ENCODE measurements at places on chromosomes 3 and 15.

GRCh38 chr3:148992635-148993255 is 1.4 kb downstream of the GYG1 start:
- no peak for DNase-seq

DNA sequence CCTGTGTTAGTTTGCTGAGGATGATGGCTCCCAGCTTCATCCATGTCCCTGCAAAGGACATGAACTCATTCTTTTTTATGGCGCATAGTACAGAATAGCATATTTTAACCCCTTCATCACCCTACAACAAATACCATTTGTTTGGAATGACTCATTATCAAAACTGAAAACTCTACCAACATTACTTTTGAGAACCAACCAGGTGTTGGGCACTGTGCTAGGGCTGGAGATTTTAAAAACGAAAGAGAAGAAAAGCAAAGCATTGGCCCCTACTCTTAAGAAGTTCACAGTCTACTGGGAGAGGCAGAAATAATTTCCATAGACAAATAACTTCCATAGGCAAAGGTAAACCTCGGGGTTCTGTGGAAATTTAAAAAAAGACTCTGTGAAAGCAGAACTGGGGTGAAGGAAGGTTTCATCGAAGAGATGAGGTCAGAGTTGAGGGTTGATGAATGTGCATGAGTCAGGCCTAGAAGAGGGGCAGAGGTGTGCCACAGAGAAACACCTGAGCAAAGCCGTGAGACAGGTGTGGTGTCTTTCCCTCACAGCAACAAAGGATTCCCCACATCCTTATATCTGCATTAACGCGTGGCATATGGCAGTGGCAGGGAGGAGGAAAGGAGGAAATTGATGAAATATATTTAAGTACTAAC is 51.0 kb downstream of the MCF2L2 start:
- DNase-seq, result no peak

- no peak for DNase-seq
These were observed 27.2 kb downstream of the AQR start for GRCh38 chr15:34942363-34942762.

GRCh38 chr15:40775007-40775406 is 5.2 kb downstream of the C15orf62 start:
- DNase-seq, result no peak

GRCh38 chr3:61853912-61854311 is 292.5 kb downstream of the PTPRG start:
- no peak for DNase-seq

DNA sequence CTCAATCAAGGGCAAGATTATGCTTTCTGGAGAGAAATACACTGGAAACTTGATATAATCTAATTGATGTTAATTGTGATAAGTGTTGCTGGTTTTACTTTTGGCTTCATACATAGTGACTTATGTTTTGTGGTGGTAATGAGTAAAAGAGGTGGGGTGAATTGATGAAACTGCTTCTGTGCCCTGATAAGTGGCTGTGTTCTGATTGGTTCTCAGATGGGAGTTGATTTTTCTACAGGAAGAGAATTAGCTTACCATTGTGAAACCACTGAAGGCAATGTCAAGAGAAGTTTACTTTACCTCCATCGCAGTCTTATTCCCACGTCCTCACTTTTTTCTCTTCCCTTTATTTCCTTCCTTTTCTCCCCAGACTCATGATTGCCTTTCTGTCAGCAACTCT is 23.8 kb downstream of the TMEM45A start:
- no peak for DNase-seq

DNA sequence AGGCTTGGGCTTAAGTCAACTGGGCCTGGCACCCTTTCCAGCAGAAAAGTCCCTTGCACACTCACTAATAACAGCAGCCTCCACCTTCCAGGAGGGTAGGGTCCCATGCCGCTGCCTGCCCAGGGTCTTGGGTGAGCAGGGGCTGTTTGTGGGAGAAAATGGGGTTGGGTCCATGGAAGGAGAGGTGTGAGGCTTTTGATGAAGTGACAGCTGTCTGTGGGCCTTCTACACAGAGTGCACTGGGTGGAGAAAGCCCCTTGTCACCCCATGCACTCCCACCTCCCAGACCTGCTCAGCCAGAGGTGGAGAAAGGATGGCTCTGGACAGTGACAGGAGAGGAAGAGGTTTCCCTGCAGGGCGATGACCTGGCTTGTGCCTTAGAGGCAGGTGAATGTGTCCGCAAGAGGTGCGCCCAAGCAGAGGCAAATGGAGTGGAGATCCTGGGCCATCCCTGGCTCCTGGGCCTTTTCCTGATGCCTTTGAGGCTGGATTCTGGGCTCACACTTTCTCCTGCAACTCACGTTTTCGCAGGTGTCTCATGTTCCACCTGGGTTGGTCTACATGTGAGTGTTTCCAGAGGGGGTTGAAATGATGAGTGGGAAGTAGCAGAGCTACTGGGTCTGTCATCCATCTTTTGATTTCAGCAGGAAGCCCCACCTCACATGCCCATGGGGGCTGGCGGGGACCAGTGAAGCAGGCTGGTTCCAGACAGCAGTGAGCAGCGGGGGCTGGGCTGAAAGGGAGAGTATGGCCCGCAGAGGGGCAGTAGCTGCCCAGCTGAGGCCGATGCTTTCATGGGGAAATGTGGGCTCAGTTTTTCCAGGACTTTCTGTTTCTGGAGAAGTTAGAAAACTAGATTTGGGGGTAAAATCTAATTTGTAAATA is 85.2 kb upstream of the PRR23E start:
- no peak for DNase-seq

DNA sequence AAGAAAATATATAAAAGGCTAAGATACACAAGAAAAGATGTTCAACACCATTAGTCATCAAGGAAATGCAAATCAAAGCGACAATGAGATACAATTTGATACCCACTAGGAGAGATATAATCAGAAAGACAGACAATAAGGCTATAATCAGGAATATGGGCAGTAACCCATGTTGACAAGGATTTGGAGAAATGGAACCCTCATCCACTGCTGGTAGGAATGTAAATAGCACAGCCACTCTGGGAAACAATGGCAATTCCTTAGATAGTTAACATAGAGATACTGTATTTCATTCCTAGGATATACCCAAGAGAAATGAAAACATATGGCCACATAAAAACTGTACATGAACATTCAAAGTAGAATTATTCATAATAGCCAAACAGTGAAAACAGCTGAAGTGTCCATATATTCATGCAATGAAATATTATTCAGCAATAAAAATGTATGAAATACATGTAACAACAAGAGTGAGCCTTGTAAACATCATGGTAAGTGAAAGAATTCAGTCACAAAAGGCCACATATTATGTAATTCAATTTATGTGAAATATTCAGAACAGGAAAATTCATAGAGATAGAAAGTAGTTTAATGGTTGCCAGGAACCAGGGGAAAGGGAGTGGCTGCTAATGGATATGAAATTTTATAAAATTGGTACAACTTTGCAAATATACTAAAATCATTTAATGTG is 18.2 kb upstream of the COL8A1 start:
- DNase-seq, result no peak

GRCh38 chr3:173659972-173660371 is 262.4 kb downstream of the NLGN1 start:
- DNase-seq, result no peak

DNA sequence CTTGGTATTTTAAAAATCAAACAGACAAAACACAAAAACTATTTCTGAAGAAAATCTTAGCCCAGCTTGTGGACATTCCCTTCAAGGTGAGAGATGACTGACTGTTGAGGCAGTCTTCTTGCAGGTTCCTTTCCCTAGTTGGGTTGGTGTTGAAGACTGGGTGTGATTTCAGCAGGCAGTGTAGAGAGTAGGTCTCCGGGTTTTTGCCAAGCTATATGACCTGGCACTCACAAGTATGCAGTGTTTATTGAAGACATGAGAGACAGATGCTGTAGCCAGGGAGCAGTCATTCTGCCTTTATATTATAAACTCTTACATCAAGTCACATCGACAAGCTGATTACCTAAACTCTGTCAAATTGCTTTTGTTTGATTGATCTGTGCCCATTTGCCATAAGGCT is 17.5 kb downstream of the SENP8 start:
- DNase-seq, result no peak

DNA sequence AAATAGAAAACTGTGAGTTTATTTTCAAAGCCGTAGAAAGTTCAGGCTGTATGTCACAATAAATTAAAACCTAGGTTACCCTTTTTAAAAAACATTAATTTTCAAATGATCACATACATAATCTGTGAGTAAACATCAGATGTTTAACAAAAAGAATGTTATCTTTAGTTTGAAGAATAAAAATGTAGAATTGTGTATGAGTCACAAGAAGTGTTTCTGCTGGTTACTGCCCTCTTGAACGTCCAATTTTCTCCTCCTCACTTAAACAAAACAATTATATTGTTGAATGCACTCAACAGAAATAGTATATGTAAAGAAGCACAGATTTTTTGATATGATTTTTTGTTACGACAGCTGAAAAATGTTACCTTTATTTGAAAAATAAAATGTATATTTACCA is 855.1 kb downstream of the ROBO1 start:
- DNase-seq, result no peak

- DNase-seq, result peak; percentile 31
These were observed 4.8 kb downstream of the UBE2E1 start for GRCh38 chr3:23810343-23811184.

DNA sequence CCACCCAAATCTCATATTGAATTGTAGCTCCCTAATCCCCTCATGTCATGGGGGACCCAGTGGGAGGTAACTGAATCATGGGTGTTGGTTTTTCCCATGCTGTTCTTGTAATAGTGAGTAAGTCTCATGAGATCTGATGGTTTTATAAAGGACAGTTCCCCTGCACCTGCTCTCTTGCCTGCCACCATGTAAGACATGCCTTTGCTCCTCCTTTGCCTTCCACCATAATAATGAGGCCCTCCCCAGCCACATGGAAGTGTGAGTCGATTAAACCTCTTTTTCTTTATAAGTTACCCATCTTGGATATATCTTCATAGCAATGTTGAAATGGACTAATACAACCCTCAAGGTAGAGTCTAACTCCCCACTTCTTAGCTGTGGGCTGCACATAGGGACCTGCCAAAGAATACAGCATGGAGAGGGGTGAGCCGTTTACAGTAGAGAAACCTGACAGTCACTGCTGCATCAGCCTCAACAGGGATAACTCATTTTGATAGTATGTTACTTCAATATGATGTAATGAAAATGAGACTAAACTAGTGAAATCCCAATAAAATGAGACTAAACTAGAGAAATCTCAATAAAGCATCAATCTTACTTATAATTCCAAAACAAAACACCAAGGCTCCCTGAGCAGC is 117.3 kb downstream of the TNIK start:
- no peak for DNase-seq

GRCh38 chr3:169146179-169146665 is 517.3 kb downstream of the MECOM start:
- no peak for DNase-seq

DNA sequence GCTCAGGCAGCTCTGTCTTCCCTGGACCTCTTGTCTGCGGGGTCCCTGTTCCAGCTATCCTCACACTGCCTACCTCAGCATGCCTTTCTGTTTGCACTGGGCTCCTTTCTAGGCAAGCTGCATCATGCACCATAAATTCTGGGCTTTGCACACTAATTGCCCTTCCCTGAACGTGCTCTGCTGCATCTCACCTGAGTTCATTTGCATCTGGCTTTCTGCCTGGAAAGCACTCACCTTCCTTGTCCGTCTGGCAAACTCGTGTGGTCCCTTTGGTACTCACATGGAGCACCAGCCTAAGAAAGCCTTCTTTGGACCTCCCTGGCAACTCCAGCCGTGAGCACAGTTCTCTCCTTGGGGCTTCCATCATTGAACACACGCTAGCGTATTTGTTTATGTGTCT is 365.6 kb downstream of the SV2B start:
- DNase-seq, result no peak

- DNase-seq, result no peak
These were observed 6.3 kb upstream of the GTPBP8 start for GRCh38 chr3:112984485-112984884.

- no peak for DNase-seq
These were observed 423.5 kb downstream of the TUSC7 start for GRCh38 chr3:117133066-117133465.

GRCh38 chr15:58448331-58448730 is 16.5 kb downstream of the LIPC start:
- no peak for DNase-seq

DNA sequence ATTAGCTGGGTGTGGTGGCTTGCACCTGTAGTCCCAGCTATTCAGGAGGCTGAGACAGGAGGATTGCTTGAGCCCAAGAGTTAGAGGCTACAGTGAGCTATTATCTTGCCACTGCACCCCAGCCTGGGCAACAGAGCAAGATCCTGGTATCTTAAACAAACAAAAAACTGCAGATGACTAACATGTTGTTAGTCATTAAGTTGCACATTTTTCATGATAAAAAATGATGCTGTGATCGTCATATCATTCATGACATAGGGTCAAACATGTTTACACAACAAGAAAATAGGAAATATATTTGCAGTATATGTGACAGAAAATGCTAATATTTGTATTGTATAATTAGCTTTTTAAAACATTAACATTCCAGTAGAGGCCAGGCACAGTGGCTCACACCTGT is 20.2 kb upstream of the DAPK2 start:
- DNase-seq, result no peak

- peak; percentile 86 for DNase-seq
These were observed at the start of gene SNRK for GRCh38 chr3:43286115-43286840. Gene SNRK, plus strand, starts transcription at chr3:43286540. Its CDS starts 16,664 bp downstream, at chr3:43303204.

GRCh38 chr3:193377591-193377990 is 962 bp downstream of the ATP13A5 start:
- no peak for DNase-seq

DNA sequence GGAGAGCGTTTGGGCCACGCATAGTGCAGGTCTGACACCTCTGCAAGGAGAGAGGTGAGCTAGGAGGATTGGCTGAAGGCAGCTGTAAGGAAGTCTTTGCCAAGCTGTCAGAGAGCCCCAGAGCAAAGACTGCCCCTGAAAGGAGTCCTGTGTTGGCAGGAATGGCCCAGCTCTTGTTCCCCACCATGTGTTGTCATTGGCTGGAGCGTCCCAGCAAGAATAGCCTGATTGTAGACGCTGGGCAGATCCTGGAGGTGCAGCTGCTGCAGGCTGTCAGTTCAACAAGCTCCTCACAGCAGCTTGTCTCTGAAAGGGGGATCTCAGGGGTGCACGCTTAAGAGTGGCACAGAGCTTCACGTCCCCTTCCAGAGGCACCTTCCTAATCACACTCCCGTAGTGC is 237.6 kb downstream of the FEZF2 start:
- DNase-seq, result no peak

GRCh38 chr3:32862247-32862935 is 44.6 kb downstream of the TRIM71 start:
- no peak for DNase-seq

DNA sequence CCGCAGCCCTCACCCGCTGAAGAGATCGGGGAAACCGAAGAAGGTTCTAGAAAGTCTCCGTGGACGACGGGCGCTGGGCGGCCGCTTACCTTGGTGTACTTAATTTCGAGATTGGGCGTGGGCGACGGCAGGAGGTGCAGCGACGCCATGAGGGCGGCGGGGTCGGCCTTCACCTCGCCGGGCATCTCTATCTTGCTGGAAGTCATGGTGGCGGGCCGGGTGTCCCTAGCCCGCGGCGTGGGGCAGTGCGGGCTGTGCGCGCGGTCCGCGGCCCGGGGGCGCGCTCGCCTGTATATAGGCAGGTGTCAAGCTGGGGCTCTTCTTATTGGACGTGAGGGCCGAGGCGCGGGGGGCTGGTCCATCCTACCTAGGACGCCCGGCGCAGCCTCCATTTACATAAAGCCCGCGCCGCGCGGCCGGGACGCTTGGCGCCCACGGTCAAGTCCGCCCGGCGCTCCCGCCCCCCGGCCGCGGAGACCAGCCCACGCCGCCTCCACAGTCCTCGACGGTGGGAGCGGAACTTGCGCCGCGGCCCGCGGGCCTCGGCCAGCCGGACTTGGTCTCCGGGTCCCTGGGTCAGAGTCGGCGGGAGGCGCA is at the start of gene ALDH1A2:
TSS of gene ALDH1A2 (minus strand) at position 267 of the 597 bp plus-strand sequence. CDS start at position 206, 61 bp downstream.
- no peak for DNase-seq

GRCh38 chr15:39799552-39800011 is 16.9 kb upstream of the FSIP1 start:
- no peak for DNase-seq

Measured in stimulated activated CD4-positive, alpha-beta T cell treated with anti-CD3 and anti-CD28 coated beads, TNF-alpha, amount 100 ng/mL, for 24 hours (primary cell).